ENCODE measurements at places on chromosomes 16 and 17. TPM values are rescaled to one million over a fixed set of nuclear protein-coding genes. Genes with fewer than 3 reads are reported as not detected.

DNA sequence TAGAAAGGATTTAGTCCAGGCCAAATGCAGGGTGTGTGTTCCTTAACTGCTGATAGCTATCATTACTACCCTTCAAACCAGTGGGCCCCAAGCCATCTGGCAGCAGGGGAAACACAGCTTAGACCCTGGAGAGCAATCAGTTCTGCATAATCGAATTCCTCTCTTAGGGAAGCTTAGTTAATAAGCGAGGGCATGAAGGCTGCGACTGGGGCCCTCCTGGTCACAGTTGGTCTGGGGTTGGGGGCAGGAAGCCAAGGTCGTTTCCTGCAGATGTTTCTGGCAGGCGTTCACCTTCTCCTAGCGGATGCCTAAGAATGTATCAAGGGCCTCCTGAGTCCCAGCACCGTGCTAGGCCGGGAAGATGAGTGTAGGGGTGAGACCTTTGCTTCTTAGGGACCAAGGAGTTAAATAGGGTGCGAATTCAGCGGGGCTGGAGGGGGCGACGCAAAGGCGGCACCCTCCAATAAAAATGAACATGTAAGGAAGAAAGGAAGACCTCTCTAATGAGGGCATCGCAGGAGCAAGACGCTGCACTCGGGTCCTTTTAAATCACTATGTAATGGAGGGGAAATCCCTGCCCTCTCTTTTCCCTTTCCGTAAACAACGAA is 16.5 kb upstream of the EEF2K start:
- DNase-seq = peak; percentile 48

- no peak for DNase-seq
Observed at GRCh38 chr17:65121916-65122806, 15.0 kb upstream of the RGS9 start.

- no peak for DNase-seq
Observed at GRCh38 chr16:22194707-22195444, 11.2 kb upstream of the EEF2K start.

Gene TMEM88
- total RNA-seq = 8.9 TPM

Gene HBZ
- total RNA-seq = not detected

GRCh38 chr16:56405977-56406672 is 19.2 kb downstream of the AMFR start:
- DNase-seq = no peak

Gene ZKSCAN2
- total RNA-seq = 16.5 TPM

- no peak for DNase-seq
Observed at GRCh38 chr16:52293204-52293603, 253.7 kb downstream of the TOX3 start.

GRCh38 chr17:66302761-66303626 is 581 bp downstream of the PRKCA start:
- peak; percentile 74 for DNase-seq

DNA sequence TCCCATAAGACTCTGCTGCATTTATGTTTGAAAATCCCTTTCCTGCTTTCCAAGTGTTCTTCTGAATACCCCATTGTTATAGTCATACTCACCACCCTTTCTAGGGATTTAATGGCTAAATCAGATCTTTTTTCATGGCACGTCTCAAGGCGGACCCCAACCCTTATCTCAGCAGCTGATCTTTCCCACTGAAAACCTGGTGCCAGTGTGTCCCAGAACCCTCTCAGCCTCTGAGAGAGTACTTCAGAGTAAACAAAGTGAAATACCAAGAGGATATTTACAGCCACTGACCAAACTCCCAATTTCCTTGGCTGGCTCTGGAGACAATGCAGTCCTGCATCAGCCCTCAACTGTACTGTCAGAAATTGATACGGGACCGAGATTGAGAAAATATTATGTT is 101.7 kb downstream of the TMEM100 start:
- DNase-seq = no peak

DNA sequence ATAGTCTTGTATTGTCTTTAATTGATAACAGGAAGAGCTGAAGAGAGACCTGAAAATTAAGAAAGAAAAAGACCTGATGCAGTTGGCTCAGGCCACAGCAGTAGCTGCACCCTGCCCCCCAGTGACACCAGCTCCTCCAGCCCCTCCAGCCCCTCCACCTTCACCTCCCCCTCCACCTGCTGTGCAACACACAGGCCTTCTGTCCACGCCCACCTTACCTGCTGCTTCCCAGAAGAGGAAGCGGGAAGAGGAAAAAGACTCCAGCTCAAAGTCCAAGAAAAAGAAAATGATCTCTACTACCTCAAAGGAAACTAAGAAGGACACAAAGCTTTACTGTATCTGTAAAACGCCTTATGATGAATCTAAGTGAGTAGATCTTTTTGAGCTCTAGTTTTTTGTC is 36.8 kb downstream of the C17orf58 start:
- DNase-seq = no peak

DNA sequence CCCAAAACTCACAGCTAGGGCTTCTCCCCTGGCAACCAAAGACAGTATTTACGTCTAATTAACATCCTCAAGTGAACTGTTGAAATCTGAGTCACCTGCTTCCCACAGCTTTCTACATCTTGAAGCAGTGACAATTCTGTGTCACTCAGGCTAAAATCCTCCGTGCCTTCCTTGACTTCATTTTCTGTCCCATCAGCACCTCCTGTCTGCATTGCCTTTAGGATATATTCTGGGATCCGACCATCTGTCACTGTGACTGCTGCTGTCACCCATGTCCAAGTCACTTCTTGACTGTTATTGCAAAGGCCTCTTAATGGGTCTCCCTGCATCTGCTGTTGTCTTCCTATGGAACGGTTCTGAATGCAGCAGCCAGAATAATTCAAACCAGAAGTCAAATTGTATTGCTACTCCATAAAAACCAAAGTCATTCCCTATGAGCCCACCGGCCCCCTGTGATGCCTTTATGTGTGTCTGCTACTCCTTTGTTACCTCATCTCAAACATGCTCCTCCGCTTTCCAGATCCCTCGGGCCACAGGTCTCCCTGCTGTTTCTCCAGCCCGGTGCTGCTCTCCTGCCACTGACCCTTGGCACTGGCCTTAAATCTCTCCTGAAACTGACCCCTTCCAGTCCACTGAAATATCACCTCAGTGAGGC is 56.9 kb downstream of the WWP2 start:
- no peak for DNase-seq

GRCh38 chr17:71790791-71791190 is 330.0 kb upstream of the SOX9 start:
- DNase-seq = no peak

GRCh38 chr17:17186051-17186450 is 20.1 kb downstream of the PLD6 start:
- DNase-seq = no peak

DNA sequence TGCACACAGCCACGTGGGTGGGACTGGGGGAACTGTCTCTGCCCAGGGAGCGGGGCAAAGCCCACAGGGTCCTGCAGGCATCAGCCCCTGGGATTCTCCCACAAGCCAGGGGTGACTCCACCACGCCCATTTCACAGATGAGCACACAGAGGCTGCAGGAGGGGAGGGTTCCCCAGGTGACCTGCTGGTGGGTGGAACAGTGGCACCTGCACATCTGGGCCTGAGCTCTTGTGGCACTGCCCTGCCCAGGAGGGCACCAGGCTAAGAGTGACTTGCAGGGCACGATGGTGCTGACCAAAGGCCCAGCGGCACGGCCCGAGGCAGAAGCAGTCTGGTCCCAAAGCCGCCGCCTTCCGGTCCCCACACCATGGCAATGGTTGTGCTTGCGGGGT is 23.9 kb downstream of the PIEZO1 start:
- no peak for DNase-seq

- no peak for DNase-seq
Observed at GRCh38 chr16:86604436-86605193, 26.3 kb downstream of the FOXL1 start.

Gene SLFN13
- total RNA-seq = 10.1 TPM

GRCh38 chr17:9056566-9056965 is 35.3 kb downstream of the NTN1 start:
- DNase-seq = peak; percentile 22

Gene ORC6
- 95.0 TPM for total RNA-seq

DNA sequence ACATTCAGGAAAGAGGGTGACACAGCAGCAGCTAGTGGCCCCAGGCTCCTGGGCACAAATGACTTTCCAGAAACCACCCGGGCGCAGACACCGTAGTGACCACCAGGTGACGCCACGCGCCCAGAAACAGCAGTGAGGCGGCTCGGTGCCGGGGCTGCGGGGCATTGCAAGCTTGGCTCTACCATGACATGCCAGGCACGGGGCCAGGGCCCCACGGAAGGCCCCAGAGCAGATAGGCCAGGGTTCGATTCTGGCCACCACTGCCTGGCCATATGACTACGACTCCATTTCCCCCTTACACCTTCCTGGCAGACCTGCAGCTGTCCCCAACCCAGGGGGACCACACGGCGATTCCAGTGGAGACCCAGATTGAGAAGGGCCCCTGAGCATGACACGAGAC is 6.7 kb downstream of the RHBDF1 start:
- peak; percentile 87 for DNase-seq

Gene PRDM7
- not detected for total RNA-seq

Gene ALDOC
- 53.2 TPM for total RNA-seq

Gene KATNIP
- total RNA-seq = 13.2 TPM

Gene ZNF469
- total RNA-seq = 4.4 TPM

- DNase-seq = no peak
Observed at GRCh38 chr16:59604354-59604753, 870.2 kb upstream of the GOT2 start.

DNA sequence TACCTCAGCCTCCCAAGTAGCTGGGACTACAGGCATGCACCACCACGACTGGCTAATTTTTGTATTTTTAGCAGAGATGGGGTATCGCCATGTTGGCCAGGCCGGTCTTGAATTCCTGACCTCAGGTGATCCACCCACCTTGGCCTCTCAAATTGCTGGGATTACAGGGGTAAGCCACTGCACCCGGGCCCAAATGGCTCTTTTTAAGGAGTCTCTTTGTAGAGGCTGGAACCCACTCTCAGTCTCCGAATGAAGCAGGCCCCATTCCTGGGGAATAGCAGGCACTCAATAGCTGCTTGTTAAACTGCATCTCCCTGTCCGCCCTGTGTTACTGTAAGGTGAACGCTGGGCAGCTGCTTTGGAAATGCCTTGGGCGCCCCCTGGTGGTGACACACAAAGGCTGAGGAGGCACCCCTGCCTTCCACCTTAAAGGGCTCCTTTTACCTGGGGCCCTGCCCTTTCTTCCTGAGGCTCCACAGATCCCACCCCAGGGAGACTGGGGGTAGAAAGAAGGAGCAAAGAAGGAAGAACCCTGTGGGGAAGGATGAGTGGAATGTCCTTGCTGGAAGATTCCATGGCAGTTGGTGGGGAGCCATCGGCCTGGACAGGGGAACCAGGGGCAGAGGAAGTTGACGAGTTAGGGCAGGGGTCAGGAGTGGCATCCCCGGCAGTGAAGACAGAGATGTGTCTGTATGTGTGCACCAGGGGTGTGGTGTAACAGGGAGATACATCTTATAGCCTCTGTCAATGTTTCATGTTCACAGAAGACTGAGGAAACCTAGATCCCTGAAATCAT is 6.1 kb upstream of the SP2 start:
- DNase-seq = peak; percentile 96

Gene MTHFSD
- 3.4 TPM for total RNA-seq

Gene ITPRIPL2
- 9.1 TPM for total RNA-seq

- DNase-seq = no peak
Observed at GRCh38 chr17:37082311-37082860, 133.6 kb downstream of the AATF start.

Gene HSD11B2
- total RNA-seq = 35.1 TPM

DNA sequence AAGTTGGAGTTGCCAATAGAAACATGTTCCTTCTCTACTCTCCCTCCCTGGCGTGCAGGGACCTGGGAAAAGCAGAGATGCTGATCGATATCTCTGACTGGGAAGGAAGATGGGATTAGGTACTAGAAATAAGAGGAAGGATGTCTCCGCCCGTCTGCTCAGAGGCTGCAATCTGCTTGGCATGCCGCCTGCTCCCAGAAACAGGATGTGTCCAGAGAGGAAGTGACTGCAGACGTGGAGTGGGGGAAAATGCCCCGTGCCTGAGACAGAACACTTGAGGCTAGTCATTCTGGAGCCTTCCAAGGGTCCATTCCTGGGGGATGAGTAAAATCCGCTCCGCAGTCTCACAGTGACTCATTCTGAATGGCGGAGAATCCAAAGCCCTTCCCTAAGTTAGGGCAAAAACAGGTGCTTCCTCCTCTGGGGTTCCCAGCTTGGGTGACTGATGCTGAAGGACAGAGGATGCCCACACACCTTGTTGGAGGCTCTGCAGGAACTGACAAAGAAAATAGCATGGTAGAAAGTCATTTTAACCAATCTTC is 45.0 kb upstream of the SMURF2 start:
- DNase-seq = peak; percentile 45

Gene ATP6V0D1
- total RNA-seq = 43.0 TPM

GRCh38 chr17:15220785-15221184 is 44.3 kb downstream of the PMP22 start:
- DNase-seq = no peak

Gene WIPF2
- total RNA-seq = 22.2 TPM

- peak; percentile 58 for DNase-seq
Observed at GRCh38 chr17:35726127-35726952, 5.1 kb upstream of the RASL10B start.

DNA sequence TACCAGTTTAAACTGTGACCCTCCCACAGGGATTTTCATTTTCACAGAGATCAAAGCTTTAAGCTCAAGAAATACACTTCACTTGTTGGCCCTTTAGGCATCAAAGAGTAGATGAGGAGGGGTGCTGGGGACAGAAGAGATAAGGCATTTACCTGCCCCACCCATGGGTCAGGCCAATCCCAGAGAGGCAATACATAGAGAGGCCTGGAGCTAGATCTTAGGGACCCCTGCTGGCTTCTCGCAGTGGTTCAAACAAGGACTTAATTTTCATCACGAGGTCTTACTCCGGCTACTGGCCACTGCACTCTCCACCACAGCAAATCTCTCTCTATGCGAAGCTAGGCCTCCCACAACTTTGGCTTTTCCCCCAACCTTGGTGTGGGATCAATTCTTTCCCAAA is 46.6 kb downstream of the NOG start:
- no peak for DNase-seq

- no peak for DNase-seq
Observed at GRCh38 chr17:36869441-36869840, 67.8 kb upstream of the LHX1 start.

- no peak for DNase-seq
Observed at GRCh38 chr17:31697838-31698237, 161.2 kb downstream of the COPRS start.

Gene TBC1D3E
- not detected for total RNA-seq

DNA sequence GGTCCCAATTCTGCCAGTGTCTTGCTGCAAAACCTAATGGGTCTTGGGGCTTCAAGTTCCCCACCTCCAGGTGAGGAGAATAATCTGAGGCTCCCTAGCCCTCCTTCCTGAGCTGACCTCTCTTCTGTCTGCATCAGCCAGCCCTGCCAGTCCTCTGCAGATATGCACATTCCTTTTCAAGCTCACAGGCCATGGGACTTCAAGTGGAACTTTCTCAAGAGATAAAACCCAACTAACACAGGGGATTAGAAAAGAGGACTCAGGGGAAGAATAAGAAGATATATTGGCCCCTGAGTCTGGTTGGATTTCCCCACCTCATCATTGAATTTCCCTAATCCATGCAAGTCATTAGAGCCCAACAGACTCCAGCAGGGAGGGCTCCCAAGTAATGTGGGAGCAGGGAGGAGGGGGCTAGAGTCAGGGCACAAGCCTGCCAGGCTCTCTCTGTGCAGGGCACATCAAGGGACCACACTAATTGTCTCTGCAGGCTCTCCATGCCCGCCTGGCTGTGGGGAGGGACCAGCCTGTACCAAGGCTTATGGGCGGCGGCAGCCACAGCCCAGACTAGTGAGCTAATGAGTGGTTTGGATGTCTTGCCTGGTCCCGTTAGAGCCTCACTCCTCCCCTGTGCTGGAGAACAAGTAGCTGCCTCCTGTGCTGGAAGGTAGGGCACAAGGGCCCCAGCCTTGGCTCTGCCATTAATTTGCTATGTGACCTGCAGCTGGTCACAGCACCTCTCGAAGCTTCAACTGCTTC is 1.2 kb downstream of the KRT14 start:
- no peak for DNase-seq

All from H9 (cell line).